PC-9 (cell line): ENCODE measurements at places on chromosomes 2 and 18. TPM values are rescaled to one million over a fixed set of nuclear protein-coding genes. Genes with fewer than 3 reads are reported as not detected.

DNA sequence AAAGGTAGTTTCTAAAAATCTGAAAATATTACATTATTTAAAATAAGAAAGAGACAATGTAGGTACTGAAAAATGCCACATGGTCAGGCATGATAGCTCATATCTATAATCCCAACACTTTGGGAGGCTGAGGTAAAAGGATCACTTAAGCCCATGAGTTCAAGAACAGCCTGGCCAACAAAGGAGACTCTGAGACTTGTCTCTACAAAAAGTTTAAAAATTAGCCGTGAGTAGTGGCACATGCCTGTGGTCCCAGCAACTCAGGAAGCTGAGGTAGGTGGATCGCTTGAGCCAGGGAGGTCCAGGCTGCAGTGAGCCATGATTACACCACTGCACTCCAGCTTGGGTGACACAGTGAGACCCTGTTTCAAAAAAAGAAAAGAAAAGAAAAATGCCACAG is 21.8 kb downstream of the ATAD2B start:
- no peak overlapping the region for H3K27ac ChIP-seq
- DNase-seq, result no peak
- no peak overlapping the region for H3K4me3 ChIP-seq
- no peaks in the 10 kb centered on the region for H3K27me3 ChIP-seq
- H3K36me3 ChIP-seq, result no peaks in the 10 kb centered on the region
- peaks cover 52% of the 10 kb centered on the region for H3K4me1 ChIP-seq

IL36B gene
- total RNA-seq, result not detected in 2 replicates

DNA sequence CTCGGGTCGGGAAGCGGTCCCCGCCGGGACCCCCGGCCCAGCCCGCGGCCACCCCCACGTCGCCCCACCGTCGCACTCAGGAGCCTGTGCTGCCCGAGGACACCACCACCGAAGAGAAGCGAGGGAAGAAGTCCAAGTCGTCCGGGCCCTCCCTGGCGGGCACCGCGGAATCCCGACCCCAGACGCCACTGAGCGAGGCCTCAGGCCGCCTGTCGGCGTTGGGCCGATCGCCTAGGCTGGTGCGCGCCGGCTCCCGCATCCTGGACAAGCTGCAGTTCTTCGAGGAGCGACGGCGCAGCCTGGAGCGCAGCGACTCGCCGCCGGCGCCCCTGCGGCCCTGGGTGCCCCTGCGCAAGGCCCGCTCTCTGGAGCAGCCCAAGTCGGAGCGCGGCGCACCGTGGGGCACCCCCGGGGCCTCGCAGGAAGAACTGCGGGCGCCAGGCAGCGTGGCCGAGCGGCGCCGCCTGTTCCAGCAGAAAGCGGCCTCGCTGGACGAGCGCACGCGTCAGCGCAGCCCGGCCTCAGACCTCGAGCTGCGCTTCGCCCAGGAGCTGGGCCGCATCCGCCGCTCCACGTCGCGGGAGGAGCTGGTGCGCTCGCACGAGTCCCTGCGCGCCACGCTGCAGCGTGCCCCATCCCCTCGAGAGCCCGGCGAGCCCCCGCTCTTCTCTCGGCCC is 13.6 kb downstream of the SPEG start:
- H3K4me1 ChIP-seq, result peaks cover 16% of the 10 kb centered on the region
- no peaks in the 10 kb centered on the region for H3K36me3 ChIP-seq
- H3K27ac ChIP-seq, result no peak overlapping the region

DNA sequence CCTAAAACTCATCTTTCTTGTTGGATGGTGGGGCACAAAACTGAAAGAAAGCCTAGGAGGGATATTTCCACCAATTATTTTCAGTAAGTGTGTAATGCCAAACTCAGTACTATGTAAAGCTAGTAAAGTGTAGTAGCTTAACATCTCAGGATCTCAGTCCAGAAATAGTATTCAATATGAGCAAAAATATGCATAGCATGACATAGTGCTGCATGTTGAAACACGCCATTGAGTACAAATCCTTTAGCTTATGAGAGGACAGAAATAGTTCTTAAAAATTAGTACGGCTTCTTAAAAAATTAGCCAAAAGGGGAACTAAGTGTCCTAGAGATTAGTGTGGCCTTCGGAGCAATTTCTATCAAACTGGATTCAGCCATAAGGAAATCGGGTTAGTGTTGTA is 21.7 kb upstream of the ATL2 start:
- DNase-seq, result no peak
- H3K36me3 ChIP-seq, result no peaks in the 10 kb centered on the region
- peaks cover 32% of the 10 kb centered on the region for H3K4me1 ChIP-seq
- H3K4me3 ChIP-seq, result no peak overlapping the region
- no peaks in the 10 kb centered on the region for H3K27me3 ChIP-seq

ANXA4 gene
- 82.9 and 109 TPM in 2 replicates for total RNA-seq

SLC30A3 gene
- total RNA-seq, result 1.5 and 2.3 TPM in 2 replicates

SIX3 gene
- 1.4 TPM in 2 replicates for total RNA-seq

UPP2 gene
- total RNA-seq, result not detected in 2 replicates

YIPF4 gene
- total RNA-seq, result 40.9 and 42.4 TPM in 2 replicates

SYT4 gene
- total RNA-seq, result not detected in 2 replicates

DNA sequence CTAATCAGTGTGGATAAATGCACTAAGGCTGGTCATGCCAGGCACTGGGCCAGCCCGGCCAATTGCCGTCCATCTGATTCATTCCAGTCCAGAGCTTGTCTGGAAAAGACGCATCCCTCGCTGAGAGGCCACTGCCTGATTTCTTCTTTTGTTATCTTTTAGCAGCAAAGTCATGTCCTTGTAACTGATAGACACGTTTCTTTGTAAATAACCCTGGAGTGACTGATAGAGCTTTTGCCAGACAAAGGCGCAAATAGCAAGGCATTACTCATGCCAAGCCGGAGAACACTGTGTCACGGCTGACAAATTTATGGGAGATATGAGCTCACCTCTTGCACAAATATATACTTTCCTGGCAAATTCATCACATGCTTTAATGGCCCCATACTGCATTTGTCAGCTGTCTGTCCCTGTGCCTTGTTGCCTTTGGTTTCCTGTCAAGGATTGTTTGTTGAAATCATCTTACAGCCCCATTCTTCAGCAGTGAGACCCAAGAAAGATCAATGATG is 164.4 kb downstream of the ETAA1 start:
- H3K4me1 ChIP-seq, result no peaks in the 10 kb centered on the region
- H3K27me3 ChIP-seq, result no peaks in the 10 kb centered on the region
- H3K36me3 ChIP-seq, result no peaks in the 10 kb centered on the region
- no peak for DNase-seq
- H3K4me3 ChIP-seq, result no peak overlapping the region
- no peak overlapping the region for H3K27ac ChIP-seq

ZSWIM2 gene
- total RNA-seq, result not detected in 2 replicates

DNA sequence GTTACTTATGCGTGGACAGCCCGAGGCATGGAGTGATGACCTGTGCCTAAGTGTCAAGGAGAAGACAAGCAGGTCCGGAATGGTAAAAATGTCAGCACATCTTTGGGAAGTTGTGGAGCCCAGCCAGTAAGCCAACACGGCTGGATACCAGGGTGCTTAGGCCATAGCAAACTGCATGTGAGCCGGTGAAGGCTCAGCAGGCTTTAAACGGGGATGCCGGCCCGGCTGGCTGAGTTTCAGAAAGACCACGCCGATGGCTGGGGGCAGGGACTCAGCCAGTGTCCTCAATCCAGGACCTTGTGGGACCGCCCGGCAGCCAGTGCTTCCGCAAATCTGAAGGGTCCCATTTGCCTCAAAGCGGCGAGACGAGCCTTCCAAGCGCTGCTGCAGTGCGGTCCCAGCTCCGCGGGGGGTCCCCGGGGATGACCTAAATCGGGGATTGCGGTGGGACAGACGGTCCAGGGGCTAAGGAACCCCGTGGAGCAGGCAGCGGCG is 946 bp upstream of the AGAP1 start:
- H3K4me1 ChIP-seq, result peaks cover 18% of the 10 kb centered on the region
- H3K27ac ChIP-seq, result no peak overlapping the region
- peak overlapping the region; percentile 58 for H3K4me3 ChIP-seq
- DNase-seq, result no peak
- no peaks in the 10 kb centered on the region for H3K27me3 ChIP-seq

DNA sequence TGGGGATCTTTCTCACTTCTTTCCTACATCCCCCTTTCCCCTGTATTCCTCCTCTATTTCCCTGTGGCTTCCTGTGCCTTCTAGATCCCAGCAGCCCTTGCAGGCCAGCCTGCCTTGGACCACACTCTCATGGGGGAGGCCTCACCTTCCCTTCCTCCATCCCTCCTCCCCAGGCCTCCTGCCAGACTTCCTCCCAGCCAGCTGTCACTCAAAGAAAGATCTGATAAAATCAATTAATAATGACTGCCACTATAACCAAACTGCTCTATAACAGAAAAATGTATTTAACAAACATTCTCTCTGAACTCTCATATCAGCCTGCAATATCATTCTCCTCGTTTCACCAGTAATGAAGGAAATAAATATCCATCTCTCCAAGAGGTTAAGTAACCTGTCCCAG is 144.9 kb upstream of the SIX2 start:
- H3K27ac ChIP-seq, result no peak overlapping the region
- no peak for DNase-seq
